Activated CD8-positive, alpha-beta T cell treated with anti-CD3 and anti-CD28 coated beads, Interleukin-2, amount 10 ng/mL, durations not matched to agents 7 days and 5 days (primary cell): ENCODE measurements at places on chromosomes 3 and 15. TPM values are rescaled to one million over a fixed set of nuclear protein-coding genes. Genes with fewer than 3 reads are reported as not detected.

DNA sequence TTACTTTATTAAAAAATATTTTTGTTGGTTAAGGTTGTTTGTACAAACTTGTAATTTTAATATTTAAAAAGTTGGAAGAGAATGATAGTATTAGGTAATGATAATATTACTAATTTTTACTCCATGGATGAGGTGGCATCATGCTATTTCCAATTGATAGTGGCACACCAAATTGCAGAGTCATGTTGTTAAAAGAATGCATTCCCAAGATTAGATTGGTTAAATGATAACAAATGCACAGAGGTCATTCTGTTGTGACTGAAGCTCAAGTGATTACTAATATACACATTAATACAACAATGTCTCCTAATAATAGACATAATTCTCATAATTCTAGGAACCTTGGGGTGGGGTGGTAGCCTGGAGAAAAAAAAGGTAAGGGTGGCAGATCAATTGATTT, 73.2 kb upstream of the ZBED2 start:
- H3K27me3 ChIP-seq, result no peaks in the 10 kb centered on the region
- H3K4me1 ChIP-seq, result peaks cover 77% of the 10 kb centered on the region

DNA sequence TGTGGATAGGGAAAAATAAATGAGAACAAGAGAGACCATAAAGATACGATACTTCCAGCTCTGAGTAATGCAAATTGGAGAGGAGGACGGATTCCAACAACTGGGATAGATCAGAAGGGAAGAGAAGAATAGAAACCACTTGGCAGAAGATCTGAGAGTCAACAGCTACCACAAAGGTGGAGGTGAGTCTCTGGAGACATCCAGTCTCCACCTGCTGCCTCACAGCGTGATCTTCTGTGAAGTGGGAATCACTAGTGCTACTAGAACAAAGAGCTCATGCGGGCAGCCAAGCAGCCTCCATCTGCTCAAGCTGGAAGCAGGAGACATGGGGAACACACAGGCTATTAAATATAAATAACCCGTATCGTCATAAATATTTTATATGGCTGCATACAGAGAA, 558.5 kb upstream of the CFAP20DC start:
- no peaks in the 10 kb centered on the region for H3K4me1 ChIP-seq
- H3K27me3 ChIP-seq, result peaks cover 2% of the 10 kb centered on the region
- no peak for DNase-seq
- H3K4me3 ChIP-seq, result no peak overlapping the region
- H3K27ac ChIP-seq, result no peak overlapping the region

- H3K36me3 ChIP-seq, result no peaks in the 10 kb centered on the region
- H3K27me3 ChIP-seq, result no peaks in the 10 kb centered on the region
- DNase-seq, result no peak
These were observed 517.2 kb downstream of the SHQ1 start for GRCh38 chr3:72331076-72331475.

DNA sequence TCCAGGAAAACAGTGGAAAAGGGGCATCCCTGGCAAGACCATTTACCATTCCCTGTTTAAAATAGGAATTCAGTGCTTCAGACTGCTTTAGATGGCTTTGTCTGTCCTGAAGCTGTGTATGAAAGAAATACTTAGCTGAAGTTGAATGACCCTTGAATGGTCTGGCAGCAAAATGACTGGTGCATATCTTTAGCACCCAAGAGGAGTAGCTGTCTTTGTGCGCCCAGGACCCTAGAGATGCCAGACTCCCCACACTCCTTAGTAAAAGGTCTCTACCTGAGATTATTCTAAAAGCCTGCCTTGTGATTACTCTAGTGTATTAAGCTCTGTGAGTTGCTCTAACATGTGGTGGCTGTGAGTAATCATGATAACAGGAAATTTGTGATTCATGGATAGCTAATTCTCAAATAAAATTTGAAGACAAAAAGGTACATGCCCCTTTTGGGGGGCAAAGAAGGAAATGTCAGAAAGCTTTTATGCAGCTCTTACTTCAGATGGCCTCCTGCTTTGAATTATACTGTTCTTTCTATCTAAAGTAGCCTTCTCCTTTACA, 3.2 kb downstream of the MAPKBP1 start:
- H3K36me3 ChIP-seq, result peaks cover 21% of the 10 kb centered on the region
- no peak overlapping the region for H3K4me3 ChIP-seq
- no peaks in the 10 kb centered on the region for H3K27me3 ChIP-seq
- H3K4me1 ChIP-seq, result peaks cover 80% of the 10 kb centered on the region

- no peak overlapping the region for H3K4me3 ChIP-seq
- no peak overlapping the region for H3K27ac ChIP-seq
- DNase-seq, result no peak
- H3K27me3 ChIP-seq, result no peaks in the 10 kb centered on the region
- peaks cover 7% of the 10 kb centered on the region for H3K4me1 ChIP-seq
- H3K36me3 ChIP-seq, result peaks cover 12% of the 10 kb centered on the region
These were observed 189.3 kb downstream of the NFKBIZ start for GRCh38 chr3:102038477-102039142.

GRCh38 chr3:138371070-138371965, 22.9 kb downstream of the MRAS start:
- no peak for DNase-seq
- no peak overlapping the region for H3K4me3 ChIP-seq
- H3K27me3 ChIP-seq, result peaks cover 20% of the 10 kb centered on the region
- no peak overlapping the region for H3K27ac ChIP-seq

DNA sequence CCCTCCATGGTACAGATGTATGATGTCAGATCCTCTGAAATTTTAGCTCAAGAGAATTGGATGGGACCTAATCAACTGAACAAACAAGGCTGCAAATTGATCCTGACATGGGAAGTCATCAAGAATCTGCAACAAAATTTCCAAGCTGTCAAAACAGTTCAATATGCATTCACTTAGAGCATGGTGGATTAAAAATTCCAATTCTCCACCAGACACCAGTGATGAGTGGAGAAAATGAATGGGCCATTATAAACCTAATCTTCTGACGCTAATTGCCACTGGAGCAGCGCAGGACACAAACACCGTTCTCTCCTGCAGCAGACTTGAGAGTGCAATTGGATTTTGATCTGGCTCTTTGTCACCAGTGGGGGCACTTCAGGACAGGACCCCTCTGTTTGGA, 94.2 kb downstream of the MINAR1 start:
- DNase-seq, result no peak
- H3K27me3 ChIP-seq, result peaks cover 3% of the 10 kb centered on the region
- H3K27ac ChIP-seq, result no peak overlapping the region
- no peak overlapping the region for H3K4me3 ChIP-seq
- H3K4me1 ChIP-seq, result no peaks in the 10 kb centered on the region
- H3K36me3 ChIP-seq, result no peaks in the 10 kb centered on the region

DNA sequence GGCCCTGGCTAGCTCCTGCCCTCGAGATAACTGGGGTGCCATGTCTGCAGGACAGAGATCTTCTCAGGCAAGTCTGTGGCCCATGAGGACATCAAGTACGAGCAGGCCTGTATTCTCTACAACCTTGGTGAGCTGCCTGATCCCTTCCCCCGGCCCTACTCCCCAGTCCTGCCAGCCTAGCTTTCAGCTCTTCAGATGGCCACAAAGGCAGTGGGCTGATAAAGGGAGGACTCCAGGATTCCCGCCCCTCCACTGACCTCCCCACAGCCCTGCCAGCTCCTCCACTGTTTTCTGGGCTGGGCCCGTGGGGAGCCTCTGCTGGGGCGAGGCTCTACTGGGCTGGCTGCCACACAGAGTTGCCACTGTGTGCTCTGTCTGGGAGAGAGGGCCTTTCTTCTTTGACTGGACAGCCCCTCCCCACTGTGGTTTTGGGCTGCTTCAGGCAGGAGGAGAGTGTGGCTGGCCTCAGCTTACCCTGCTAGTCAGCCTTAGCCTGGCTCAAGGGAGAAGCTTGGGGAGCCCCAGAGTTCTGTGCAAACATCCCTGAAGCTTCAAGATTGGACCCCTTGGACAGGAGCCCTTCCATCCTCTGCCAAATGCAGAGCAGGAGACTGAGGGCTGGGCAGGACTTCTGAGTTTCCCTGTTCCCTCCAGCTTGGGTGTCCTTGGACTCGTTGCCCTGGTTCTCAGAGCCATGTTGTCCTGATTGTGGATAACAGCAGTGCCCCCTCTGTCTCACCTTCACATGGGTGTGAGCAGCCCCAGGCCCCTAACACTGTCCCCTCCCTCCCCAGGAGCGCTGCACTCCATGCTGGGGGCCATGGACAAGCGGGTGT, 24.4 kb downstream of the PTPN23 start:
- H3K27me3 ChIP-seq, result no peaks in the 10 kb centered on the region
- no peak for DNase-seq
- H3K27ac ChIP-seq, result no peak overlapping the region
- H3K4me3 ChIP-seq, result no peak overlapping the region
- peaks cover 7% of the 10 kb centered on the region for H3K36me3 ChIP-seq

- H3K27ac ChIP-seq, result no peak overlapping the region
- H3K27me3 ChIP-seq, result peaks cover 2% of the 10 kb centered on the region
- H3K4me1 ChIP-seq, result no peaks in the 10 kb centered on the region
- no peak overlapping the region for H3K4me3 ChIP-seq
- DNase-seq, result no peak
These were observed 17.2 kb upstream of the PRICKLE2 start for GRCh38 chr3:64242435-64242834.

- H3K36me3 ChIP-seq, result no peaks in the 10 kb centered on the region
- H3K27ac ChIP-seq, result no peak overlapping the region
- no peak for DNase-seq
These were observed 29.8 kb downstream of the NMNAT3 start for GRCh38 chr3:139647866-139648435.

DNA sequence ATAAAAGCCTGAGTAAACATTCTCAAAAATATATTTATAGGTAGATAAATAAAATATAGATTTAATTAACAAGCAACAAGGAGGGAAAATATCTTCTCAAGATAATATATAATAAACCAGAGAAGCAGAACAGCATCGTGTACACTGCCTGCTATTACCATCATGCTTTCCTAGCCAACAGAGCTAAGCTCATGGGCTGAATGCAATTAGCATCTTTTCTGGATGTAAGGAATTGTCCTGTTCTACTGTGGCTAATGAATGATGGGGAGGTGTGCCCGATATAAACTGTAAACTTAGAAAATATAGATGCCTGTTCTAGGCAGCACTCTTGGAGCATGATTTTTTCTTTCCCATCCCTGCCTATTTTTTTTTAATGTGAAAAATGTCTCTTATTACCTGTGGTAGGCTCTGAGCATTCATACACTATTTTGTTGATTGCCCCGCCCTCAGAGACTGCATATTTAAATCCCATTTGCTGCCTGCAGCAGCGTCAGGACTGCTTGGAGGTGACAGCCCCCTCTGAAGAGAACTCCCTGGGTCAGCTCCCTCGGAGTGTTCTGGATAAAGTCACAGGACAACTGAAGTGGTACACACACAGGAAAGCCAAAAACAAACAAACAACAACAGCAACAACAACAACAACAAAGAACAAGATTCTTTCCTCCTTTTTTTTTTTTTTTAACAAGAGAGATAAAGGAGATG, 312.3 kb downstream of the SATB1 start:
- H3K4me3 ChIP-seq, result no peak overlapping the region
- DNase-seq, result no peak
- H3K27ac ChIP-seq, result no peak overlapping the region
- H3K27me3 ChIP-seq, result no peaks in the 10 kb centered on the region
- peaks cover 3% of the 10 kb centered on the region for H3K36me3 ChIP-seq

- DNase-seq, result no peak
- H3K27me3 ChIP-seq, result no peaks in the 10 kb centered on the region
- H3K4me1 ChIP-seq, result peaks cover 15% of the 10 kb centered on the region
- no peak overlapping the region for H3K27ac ChIP-seq
- H3K4me3 ChIP-seq, result no peak overlapping the region
These were observed 127.2 kb upstream of the STT3B start for GRCh38 chr3:31405515-31405914.

DNA sequence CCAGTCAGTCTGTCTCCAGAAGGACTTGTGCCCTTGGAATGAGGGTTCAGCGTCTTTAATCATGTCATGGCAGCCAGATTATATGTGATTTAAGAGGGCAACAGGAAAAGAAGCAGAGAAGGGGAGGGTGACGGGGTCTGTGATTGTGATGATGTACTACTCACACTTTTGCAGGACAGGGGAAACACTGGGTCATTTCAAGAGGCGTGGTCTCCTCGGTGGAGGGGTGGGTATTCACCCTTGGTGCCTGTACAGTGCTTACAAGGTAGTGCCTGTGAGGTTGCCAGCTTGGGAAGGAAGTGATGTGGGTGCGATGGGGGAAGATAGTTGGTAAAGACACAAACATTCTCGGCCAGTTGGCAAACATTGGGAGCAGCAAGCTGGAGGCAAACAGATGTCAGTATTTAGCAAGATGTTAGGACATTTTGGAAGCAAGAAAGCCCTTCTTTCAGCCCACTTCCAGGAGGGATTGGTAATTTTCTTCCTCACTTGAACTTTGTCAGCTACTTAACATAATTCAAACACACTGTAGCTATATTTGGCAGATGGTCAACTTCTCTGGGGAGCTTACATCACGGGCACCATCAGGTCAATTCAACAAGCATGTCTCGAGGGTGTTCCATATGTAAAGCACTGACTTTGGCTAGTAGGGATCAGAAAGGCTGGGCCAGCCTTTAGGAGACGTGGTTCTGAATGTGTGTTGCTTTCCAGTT, 71.4 kb upstream of the ROPN1 start:
- H3K27me3 ChIP-seq, result peaks cover 14% of the 10 kb centered on the region
- no peaks in the 10 kb centered on the region for H3K36me3 ChIP-seq
- H3K4me3 ChIP-seq, result no peak overlapping the region
- no peaks in the 10 kb centered on the region for H3K4me1 ChIP-seq
- no peak for DNase-seq

GRCh38 chr3:42369304-42369703, 41.1 kb downstream of the LYZL4 start:
- no peak for DNase-seq
- no peaks in the 10 kb centered on the region for H3K4me1 ChIP-seq
- no peaks in the 10 kb centered on the region for H3K36me3 ChIP-seq
- no peak overlapping the region for H3K4me3 ChIP-seq

DNA sequence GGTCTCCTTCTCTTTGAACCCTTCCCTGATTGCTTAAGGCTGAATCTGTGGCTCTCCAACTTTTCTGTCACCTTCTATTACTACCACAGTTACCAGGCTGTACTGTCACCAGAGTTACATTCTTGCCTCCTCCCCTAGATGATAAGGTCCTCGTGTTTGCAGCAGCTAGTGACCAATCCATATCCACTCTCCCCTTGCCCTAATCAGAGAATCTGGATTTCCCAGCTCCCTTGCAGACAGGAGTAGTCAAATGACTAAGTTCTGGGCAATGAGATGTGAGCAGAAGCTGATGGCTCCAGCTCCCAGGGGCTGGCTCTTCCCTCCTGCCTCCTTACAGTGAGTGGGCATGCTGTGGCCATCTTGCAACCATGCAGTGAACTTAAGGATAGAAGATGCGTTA, 95.4 kb upstream of the VGLL4 start:
- H3K36me3 ChIP-seq, result no peaks in the 10 kb centered on the region
- DNase-seq, result no peak

GRCh38 chr3:52696830-52697631, 8.6 kb downstream of the GLT8D1 start:
- peaks cover 59% of the 10 kb centered on the region for H3K36me3 ChIP-seq
- no peaks in the 10 kb centered on the region for H3K27me3 ChIP-seq
- H3K4me1 ChIP-seq, result peaks cover 14% of the 10 kb centered on the region
- H3K4me3 ChIP-seq, result no peak overlapping the region

Gene MCTP2
- 26.2 TPM for total RNA-seq

Gene TRIP4
- 23.0 TPM for total RNA-seq

Gene TXNRD3
- 1.3 TPM for total RNA-seq

Gene NR2C2
- total RNA-seq, result 59.6 TPM

Gene MKRN3
- total RNA-seq, result 0.91 TPM

Gene ZNF609
- total RNA-seq, result 39.9 TPM

Gene FAM162A
- total RNA-seq, result 78.4 TPM
